ENCODE measurements at places on chromosomes 11 and 22. TPM values are rescaled to one million over a fixed set of nuclear protein-coding genes. Genes with fewer than 3 reads are reported as not detected.

TMEM126A gene
- 153 TPM for polyA plus RNA-seq

MUC6 gene
- 0.07 TPM for polyA plus RNA-seq

FLRT1 gene
- polyA plus RNA-seq, result 0.22 TPM

RFPL3 gene
- not detected for polyA plus RNA-seq

All from heart right ventricle (tissue), 16 donors.